ENCODE measurements at places on chromosomes 16 and 17.

- DNase-seq, result no peak
Observed at GRCh38 chr16:81921843-81922584, 89.3 kb downstream of the SDR42E1 start.

DNA sequence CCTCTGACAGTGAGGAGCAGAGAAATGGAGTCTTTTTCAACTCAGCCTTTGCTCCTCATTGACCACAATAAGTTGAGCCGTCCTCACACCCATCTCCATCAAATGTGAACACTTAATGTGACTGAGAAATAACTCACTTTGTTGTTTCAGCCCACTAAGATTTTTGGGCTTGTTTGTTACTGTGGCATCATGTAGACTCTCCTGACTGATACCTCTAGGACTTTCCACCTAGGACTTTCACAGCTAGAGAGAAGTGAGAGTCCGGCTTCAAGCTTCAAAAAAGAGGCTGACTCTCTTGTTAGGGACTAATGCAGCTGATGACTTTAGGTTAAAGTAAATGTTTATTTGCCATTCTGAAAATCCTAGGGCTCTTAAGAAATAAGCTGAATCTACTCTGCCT lies 435.0 kb downstream of the TMEM114 start:
- DNase-seq, result no peak

- DNase-seq, result no peak
Observed at GRCh38 chr16:28587386-28587785, 9.5 kb downstream of the SULT1A2 start.

GRCh38 chr17:68319410-68320162 lies 28.3 kb downstream of the ARSG start:
- no peak for DNase-seq

GRCh38 chr17:19991252-19991885 lies 13.7 kb upstream of the AKAP10 start:
- no peak for DNase-seq

- no peak for DNase-seq
Observed at GRCh38 chr17:48528153-48528935, 2.5 kb downstream of the HOXB1 start.

DNA sequence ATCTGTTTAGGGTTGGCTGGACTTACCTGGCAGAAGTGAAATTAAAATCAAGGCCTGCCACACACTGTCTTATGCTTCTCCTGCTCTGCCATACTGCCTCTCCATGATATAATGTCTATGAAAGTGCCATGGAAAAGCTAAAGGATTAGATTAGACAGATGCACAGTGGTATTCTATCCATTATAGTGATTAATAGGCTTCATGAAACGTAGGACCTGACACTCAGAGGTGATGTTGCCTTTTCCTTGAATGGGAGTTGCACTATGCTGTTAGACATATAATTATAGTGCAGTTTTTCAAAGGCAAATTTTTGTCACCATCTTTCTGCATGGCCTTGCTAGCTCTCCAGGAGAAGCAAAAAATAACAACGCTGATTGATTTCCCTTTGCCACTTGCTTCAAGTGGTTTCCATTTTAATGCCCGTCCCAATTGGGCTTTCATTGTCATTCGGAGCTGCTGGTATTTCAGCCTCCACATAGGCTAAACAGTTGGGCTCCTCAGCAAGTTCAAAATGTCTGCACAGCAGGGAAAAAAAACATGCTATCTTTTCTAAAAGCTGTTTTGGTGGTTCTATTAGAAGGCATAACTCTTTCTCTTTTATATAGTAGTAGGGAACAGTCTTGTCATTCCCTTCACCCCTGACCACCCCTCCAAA lies 502.8 kb upstream of the GOT2 start:
- DNase-seq, result no peak

- DNase-seq, result no peak
Observed at GRCh38 chr17:17528696-17529652, 32.8 kb upstream of the RASD1 start.

DNA sequence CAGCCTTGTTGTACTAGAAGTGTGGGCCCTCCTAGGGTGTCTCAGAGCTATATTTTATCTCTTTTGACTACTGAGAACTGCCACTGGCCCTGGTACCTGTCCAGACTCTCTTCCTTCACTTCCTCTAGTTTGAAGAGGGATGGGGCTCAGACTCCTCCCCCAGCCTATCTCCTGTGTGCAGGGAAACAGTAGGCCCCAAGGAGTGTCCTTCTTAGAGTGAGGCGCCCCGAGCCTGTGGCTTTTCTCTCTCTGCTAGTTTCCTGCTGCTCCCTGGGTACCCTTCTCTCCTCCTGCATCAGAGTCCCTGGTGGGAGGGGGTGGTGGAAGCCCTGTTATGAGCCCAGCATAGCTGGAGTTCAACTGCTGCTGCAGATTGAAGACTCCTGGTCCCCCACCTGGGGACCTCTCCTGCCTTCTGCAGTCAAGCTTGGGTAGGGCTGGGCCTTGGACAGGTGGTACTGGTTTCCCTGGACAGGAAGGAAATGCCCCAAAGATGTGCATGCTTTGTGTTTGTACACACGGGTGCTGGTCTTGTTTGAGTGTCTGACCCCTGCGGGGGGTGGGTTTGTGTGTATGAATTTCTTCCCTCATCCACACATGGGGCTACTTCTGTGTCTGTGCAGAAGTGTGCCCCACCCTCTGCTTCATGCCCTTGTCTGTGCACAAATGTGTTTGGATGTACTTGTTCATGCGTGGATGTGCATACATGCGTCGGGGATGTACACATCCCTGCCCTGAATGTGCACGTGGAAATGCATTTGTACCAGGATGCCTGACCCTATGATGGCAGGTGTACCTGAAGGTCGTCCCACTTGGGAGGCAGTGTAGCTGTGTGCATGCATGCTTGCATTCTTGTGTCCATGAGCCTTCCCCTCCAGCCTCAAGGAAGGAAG lies 6.9 kb downstream of the RARA start:
- DNase-seq, result no peak

- DNase-seq, result no peak
Observed at GRCh38 chr17:33500151-33500550, 207.1 kb upstream of the ASIC2 start.

- no peak for DNase-seq
Observed at GRCh38 chr16:67526149-67526791, 2.4 kb upstream of the RIPOR1 start.

DNA sequence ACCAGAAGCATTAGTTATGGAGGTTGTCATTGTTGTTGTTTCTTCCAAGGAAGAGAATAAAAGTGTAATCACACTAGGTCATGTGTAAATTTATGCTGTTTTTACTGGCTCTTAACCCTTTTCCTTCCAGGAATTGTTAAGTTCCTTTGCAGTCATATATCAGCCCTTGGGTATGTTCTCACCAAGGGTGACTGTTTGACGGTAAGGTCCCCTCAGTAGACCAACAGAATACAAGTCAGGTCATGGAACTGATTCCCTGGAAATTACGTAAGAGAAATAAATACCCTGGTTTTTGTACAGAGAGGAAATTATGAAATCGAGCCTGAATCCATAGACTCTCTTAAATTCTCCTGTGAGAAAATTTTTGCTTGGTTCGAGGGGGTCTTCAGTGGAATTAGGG lies 11.2 kb upstream of the KCNJ2 start:
- no peak for DNase-seq

DNA sequence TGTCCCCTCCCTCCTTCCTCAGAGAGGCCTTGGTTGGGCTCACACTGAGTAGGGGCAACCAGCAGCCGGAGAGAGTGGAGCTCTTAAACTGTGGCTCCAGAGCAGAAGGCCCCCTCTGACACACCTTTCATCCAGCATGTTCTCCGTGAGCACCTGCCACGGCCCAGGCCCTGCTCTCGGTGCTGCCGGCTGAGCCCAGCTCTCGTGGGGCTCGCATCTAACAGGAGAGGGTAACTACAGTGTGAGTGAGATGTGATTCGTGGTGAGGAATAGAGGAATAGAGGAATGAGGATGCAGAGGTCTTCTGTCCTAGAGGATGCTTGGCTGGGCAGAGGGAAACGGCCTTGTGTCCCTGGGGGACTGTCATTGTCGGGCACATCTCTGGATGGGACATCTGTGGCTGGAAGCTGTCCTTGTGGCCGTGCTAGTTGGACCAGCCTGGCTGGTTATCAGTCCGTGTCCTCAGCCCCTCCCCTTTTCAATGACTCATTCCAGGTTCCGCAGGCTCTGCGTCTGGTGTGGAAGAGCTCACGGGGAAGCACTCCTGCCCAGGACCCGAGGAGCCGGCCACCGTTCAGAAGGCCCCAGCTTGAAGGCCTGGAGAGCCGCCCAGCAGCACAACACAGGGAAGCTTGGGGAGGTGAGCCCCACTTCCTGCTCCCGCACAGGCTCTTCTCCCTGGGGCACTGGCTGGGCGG lies 11.9 kb upstream of the DNASE1 start:
- DNase-seq, result no peak

GRCh38 chr17:39730095-39730921 lies at the start of gene MIEN1:
Gene MIEN1 (minus strand): TSS chr17:39730532. CDS start chr17:39730495, 37 bp downstream.
- peak; percentile 80 for DNase-seq

- no peak for DNase-seq
Observed at GRCh38 chr17:17647524-17648178, 33.6 kb upstream of the RAI1 start.

GRCh38 chr17:81401723-81402529 lies 6.7 kb downstream of the BAHCC1 start:
- DNase-seq, result no peak

DNA sequence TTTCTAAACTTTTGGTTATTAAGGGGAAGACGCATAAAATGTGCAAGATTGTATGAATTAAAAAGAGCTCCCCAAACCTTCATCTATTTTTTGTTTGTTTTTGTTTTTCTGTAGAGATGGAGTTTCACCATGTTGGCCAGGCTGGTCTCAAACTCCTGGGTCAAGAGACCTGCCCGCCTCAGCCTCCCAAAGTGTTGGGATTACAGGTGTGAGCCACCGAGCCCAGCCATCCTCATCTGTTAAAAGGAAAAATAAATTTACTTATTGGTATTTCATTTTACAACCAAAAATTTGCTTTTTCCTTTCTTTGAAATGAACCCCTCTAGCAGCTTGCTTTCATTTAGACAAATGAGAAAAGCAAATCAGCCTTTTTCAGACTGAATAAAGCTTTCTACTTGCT lies 23.2 kb downstream of the RNF157 start:
- DNase-seq, result no peak

- no peak for DNase-seq
Observed at GRCh38 chr16:78844682-78845081, 745.2 kb downstream of the WWOX start.

DNA sequence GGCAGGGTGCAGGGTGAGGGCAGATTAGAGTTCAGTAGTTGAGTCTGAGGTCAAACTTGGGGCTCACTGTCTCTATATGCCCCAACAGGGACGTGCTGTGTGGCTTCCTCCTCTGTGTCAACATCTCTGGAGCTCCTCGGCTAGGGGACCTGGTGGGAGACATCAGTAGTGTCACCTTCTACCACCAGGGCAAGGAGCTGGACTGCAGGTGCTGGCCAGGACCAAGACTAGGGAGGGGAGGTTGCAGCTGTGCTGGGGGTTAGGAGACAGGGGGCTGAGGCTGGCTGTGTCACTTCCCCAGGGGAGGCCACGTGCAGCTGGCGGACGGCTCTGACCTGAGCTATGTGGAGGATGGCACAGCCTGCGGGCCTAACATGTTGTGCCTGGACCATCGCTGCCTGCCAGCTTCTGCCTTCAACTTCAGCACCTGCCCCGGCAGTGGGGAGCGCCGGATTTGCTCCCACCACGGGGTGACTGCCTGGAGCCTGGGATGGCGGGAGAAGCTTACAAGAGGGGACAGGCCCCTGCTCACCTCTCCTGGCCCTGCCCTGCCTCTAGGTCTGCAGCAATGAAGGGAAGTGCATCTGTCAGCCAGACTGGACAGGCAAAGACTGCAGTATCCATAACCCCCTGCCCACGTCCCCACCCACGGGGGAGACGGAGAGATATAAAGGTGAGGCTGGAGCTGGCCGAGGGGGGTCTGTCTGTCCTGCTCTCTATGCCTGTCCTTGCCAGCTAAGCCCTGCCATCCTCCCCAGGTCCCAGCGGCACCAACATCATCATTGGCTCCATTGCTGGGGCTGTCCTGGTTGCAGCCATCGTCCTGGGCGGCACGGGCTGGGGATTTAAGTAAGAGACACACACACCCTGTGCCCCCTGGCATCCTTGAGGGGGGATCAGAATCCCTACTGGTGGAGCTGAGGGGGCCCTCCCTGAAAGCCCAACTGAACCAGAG lies 18.9 kb downstream of the ADAM11 start:
- DNase-seq, result no peak

- DNase-seq, result no peak
Observed at GRCh38 chr16:51884773-51885172, 662.2 kb downstream of the TOX3 start.

DNA sequence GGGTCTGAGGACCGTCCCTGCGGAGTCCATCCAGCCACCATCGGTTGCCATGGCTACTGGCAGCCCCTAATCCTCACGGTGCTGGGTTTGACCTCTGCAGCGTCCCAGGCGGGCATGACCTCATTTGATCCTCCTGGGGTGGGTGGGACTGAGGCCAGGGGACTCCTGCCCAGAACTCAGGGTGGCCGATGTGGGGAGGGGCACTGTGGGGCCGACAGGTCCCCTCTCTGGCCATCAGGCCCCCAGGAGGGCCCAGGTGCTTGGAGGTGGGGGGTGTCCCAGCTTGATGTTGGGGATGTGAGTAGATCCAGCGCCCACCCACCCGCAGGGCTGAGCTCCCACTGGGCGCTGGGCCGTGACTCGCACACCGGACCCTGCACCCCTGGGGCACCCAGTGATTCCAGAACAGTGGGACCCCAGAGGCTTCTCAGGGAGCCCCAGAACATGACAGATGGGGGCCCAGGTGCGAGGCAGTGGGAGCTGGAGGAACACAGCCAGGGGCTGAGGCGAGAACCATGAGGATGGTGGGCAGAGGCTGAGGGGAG lies 1.6 kb upstream of the SSTR5 start:
- no peak for DNase-seq

DNA sequence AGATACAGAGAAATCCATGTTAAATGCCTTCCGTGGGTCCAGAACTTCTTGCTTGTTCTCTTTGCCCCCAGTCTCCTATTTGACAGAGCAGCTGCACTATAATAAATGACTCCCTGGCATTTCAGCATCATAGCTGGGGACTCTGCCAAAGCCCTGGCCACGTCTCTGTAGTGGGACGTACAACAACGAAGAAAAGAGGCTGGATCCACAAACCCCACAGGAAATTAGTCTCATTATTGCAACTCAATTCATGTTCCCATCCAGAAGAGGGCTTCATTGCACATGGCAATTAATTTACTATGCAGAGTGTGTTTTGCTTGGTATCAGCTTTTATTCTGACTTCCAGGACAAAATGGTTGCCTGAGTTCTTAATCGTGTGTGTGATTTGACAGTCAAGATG lies 121.3 kb downstream of the CDH13 start:
- peak; percentile 71 for DNase-seq

DNA sequence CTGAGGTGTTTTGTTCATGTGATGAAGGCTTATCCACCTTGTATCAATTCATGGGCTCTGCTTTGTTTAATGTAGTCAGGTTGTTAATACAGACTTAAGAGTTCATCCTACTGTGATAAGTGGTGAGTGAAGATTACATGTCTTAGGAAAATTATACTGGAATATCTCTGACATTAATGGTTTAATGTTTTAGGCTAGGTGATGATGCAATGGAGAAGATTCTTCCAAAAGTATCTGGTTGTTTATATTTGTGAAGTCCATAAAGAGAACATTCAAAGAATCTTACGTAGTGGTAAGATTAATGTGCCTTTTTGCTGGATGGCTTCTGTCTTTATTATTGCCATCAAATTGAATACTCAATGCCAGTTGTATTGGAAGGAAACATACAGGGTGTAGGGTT lies 236.4 kb downstream of the BCAS3 start:
- no peak for DNase-seq
